Left forelimb (tissue), 1 donor: ENCODE measurements at places on chromosomes 5 and 9.

DNA sequence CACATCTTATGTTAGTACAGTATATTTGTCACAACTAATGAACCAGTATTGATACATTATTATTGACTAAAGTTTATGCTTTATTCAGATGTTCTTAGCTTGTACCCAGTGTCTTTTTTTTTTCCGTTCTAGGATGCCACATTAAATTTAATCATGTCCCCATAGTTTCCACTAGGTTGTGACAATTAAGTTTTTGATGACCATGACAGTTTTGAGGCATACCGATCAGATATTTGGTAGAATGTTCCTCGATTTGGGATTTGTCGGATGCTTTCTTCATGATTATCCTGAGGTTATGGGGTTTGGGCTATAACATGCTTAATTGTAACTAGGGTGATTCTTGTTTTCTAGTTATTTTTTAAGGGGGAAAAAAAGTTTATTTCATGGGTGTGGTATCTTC lies 22.6 kb downstream of the PRRC2B start:
- no peak for DNase-seq

DNA sequence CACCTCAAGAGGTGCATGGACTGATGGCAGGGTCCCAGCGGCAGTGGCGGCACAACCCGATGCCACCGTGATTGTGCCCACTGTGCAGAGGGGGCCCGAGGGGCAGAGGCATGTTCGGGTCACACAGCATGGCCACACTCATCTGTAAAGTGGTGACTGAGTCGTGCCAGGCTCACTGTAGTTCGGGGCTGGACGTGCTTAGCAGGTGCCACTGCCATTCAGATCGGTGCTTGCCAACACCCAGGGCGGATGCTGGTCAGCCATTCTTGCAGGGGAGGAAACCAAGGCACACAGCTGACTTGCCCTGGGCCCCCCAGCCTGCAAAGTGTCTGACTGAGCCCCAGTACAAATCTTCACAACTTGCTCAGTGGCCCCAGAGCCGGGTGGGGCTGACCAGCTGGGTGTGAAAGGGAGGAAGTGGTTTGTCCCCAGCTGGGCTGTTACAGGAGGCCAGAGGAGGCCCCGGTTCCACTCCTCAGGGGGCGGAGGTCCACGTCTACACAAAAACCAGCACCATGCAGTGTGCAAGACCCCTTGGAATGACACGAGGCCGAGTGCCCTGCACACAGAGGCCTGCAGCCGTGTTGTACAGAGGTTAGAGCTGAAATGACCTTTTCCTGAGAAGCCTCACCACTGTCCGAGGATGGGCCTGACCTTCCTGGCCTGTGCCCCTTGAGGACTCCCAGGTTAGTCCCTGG lies 17.9 kb downstream of the FGD3 start:
- DNase-seq, result peak; percentile 58

DNA sequence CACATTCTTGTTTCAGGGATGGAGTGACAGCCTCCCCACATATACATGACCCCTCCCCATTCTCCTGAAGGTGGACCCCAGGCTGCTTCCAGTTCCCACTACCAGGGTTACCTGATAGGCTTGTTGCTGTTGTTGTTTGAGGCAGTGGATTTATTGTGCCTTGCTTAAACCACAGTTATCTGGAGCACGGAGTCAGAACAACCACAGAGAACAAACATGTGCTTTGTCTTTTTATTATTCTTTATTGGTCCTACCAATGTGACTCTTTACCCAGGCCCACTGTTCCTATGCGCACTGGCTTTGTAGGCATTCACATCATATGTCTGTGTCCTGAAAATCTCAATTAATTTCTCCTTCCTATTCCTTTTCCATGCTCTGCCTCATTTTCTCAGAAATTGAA lies 41.2 kb upstream of the IPPK start:
- DNase-seq, result no peak

DNA sequence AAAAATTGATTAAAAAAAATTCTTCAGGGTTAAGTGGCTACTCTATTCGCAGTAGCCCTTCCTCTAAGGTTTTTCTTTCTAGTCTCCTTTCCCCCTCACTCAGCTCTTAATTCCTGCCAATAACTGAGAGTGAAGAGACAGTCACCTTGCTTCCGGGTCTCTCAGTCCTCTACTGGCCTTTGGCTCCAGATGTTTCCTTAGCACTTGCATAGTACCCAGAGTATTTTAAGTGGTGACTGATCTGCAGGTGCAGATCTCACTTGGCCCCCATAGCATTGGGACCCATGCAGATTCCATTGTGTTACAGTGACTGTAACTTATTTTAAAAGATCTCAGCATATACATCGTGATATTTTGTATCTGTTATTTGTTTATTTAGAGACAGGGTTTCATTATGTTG lies 66.2 kb downstream of the GCNT1 start:
- DNase-seq, result no peak

- no peak for DNase-seq
These were observed 13.4 kb downstream of the ELAVL2 start for GRCh38 chr9:23812673-23813072.

- no peak for DNase-seq
These were observed 201.1 kb upstream of the CHD1 start for GRCh38 chr5:99129768-99130501.

GRCh38 chr9:78663369-78663768 lies 366.4 kb downstream of the PSAT1 start:
- DNase-seq, result no peak

GRCh38 chr5:71697967-71698366 lies 21.1 kb upstream of the CARTPT start:
- DNase-seq, result no peak

DNA sequence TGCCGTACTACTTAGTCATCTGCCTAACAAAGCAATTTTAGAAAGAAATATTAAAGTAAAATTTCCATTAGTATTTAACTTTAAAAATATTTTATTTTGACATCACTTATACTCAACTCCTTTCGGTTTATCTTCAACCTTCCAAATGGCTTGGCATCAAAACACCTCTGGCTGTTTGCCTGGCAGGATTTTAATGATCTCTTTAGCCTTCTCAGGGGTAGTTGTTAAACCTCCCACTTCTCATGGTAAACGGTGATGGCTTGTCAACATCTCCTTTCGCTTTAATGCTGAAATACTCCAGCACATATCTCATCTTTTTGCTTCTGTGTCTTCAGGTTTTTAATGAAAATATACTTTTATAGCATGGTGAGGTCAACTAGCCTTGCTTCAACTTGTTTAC lies 747.1 kb downstream of the CETN3 start:
- no peak for DNase-seq

DNA sequence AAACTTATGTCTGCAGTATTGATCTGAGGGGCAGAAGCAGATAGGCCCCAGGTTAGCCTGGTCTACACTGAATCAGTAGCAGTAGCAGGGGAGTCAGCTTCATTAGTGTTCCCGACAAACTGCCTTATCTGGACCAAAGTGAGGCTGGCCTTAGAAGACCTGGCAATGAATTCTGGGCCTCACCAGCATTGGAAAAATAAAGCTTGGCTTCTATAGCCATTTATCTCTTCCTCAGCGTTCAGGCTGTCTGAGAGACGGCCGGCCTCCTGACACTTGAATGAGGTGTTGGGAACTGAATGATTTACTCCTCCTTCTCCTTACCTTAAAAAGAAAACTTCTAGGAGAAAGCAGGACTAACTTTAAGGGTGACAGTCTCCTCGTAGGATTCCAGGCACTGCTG lies 141.8 kb upstream of the RUSC2 start:
- no peak for DNase-seq

DNA sequence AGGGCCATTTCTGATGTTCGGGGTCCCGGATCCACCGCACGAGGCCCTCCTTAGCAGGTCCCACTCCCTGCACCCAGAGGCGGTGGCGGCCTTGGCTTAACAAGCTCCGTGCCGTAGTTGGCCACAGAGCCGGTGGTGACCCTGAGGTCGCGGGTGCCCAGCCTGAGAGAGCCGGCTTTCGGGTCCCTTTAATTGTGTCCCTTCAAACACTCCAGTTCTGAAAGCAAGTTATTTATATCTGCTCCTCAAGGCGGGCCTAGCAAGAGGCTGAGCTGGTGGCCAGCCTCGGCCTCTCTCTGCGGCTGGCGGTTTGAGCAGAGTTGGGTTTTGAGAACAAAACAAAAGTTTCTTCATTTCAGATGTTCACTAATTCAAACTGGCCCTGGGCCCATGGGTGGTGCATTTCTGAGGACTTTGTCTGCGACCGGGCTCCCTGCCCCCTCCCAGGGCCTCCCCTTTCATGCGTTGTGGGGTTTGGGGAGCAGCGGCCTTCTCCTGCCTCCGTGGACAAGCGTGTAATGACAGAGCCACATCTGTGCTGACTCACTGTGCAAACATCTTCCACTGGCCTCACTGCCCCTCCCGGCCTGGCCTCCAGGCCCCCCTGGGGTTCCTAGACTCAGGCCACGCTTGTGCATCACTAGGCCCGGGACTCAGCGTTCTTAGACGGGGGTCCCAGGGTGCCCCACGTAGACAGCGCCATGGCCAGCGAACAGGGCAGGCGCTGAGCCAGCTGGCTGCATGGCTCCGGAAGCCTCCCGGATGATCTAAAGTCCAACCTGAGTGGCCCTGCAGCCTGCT lies 49.4 kb upstream of the COL5A1 start:
- peak; percentile 76 for DNase-seq

DNA sequence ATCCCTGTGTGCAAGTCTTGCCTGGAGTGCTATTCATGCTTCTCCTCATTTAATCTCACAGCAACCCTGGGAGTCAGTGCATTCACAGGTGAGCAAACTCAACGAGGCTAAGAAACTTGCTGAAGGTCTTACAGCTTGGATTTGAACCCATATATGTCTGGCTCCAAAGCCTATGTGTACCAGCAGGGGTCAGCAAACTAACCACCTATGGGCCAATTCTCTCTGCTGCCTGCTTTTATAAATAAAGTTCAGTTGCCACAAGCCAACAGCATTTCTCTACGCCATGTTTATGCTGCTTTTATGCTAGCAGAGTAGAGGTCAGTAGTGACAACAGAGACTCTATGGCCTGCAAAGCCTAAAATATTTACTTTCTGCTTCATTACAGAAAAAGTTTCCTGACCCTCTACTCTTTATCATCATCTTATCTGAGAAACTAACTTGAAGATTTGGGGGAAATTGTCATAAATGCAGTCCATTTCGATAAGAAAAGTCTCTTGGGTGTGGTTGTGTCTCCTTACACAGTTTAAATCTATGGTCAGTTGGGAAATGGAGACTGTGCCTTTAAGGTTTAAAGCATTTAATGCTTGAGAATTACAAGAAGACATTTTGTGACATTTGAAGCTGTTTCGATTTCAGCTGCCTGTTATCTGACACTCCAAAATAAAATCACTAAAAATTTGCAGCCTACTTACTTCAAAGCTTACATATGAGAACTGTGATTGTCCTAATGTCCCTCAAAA lies 137.7 kb downstream of the PRELID2 start:
- DNase-seq, result no peak

- no peak for DNase-seq
These were observed 17.5 kb upstream of the NDUFS4 start for GRCh38 chr5:53542926-53543325.

DNA sequence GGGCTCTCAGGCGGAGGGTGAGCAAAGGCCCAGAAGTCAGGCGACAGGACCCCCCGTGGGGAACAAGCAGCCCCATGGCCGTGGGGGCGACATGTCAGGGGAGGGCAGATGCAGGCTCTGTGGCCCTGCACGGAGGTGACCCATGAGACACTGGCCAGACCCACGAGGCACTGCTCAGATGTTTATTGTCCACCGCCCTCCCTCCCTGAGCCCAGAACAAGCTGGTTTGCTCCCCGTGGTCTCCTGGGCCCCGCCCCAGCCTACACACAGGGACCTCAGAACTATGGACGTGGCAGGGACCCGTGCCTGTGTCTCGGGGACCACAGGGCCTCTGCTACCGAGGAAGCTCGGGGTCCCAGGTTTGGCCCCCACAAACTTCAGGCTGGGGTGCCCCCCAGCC lies 1.9 kb downstream of the FUT7 start:
- no peak for DNase-seq

GRCh38 chr5:2338686-2339085 lies 412.8 kb downstream of the IRX2 start:
- no peak for DNase-seq

DNA sequence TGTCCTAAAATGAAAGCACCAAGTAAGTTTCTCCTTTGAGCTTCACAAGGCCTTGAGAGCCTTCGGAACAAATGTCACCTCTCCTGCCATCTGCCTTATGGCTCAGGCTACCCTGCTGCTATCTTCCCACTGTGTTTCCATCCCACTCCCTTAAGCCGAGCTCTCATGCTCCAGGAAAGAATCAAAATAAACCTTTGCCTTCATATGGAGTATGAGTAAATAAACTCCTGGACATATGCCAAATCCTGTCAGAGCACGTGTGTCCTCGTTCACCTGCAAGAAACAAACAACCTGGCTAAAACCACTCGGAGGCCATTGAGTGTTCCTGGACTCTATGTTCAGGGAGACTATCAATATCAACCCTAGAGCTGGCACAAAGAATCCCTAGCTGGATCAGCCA lies 122.3 kb upstream of the CCDC112 start:
- DNase-seq, result no peak

- no peak for DNase-seq
These were observed 383.9 kb downstream of the SH3GL2 start for GRCh38 chr9:17962747-17963146.

DNA sequence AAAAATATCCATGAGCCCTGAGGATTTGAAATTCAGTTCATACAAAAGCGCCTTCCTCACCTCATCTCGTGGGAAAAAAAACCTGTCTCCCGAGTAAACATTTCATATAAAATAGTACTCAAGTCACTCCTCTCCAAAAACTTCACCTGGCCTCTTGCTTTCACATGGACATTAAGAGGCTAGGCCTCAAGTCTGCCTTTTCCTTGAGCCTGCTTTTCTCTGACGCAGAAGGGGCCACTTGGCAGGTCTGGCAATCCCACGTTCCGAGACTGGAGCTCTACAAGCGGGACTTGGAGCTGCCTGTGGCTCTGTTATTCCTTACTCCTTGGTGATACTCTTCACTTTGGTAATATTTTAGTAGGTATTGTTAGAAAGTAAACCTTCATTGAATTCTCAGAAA lies 26.9 kb upstream of the CKS2 start:
- no peak for DNase-seq

- no peak for DNase-seq
These were observed 43.0 kb upstream of the SARDH start for GRCh38 chr9:133780962-133781827.

DNA sequence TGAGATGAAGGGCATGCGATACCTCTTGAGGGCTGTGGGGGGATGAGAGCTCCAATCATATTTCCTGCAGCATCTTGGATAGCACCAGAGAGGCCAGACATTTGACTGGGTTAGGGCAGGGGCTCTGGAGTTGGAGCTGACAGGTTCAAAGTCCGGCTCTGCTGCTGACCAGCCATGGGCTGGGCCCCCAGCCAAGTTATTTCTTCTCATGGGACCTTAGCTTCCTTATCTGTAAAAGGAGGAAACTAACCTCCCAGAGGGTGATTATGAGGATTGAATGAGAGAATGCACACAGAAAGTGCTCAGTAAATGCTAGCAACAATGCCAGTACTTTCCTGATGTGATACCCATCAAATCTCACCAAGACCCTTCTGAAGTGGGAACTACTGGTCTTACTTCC lies 65.2 kb upstream of the SLC25A51 start:
- DNase-seq, result no peak

DNA sequence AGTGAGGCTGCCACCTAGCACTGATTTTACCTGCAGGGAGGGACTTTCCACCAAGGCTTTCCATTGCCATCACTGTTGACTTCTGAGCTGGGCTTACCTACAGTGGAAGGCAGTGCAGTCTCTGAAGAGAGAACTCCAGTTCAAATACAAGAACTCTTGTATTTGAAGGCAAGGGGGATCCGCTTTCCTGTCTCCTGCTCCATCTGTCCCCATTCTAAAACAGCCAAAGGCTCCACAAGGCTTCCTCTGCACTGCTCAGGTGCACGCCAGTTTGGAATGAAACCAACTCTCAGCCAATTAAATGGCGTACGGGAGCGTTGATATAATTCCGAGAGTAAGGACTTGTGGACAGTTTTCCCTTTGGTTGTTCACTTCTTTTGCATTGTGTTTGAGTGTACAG lies 66.0 kb upstream of the CXCL14 start:
- no peak for DNase-seq
